ENCODE measurements at places on chromosomes 3 and 15. TPM values are rescaled to one million over a fixed set of nuclear protein-coding genes. Genes with fewer than 3 reads are reported as not detected.

GRCh38 chr15:29883126-29883525 lies 60.9 kb upstream of the TJP1 start:
- no peak overlapping the region for H3K27ac ChIP-seq
- no peaks in the 10 kb centered on the region for H3K4me1 ChIP-seq
- no peaks in the 10 kb centered on the region for H3K27me3 ChIP-seq
- H3K36me3 ChIP-seq: no peaks in the 10 kb centered on the region
- DNase-seq: no peak

The SLC22A14 gene
- total RNA-seq: 0.64 TPM

The FANCD2OS gene
- total RNA-seq: not detected

- no peaks in the 10 kb centered on the region for H3K36me3 ChIP-seq
- peaks cover 25% of the 10 kb centered on the region for H3K4me1 ChIP-seq
- DNase-seq: peak; percentile 13
- no peaks in the 10 kb centered on the region for H3K27me3 ChIP-seq
- H3K4me3 ChIP-seq: peak overlapping the region; percentile 86
Observed at GRCh38 chr3:146159037-146159436, 1.9 kb downstream of the PLOD2 start.

DNA sequence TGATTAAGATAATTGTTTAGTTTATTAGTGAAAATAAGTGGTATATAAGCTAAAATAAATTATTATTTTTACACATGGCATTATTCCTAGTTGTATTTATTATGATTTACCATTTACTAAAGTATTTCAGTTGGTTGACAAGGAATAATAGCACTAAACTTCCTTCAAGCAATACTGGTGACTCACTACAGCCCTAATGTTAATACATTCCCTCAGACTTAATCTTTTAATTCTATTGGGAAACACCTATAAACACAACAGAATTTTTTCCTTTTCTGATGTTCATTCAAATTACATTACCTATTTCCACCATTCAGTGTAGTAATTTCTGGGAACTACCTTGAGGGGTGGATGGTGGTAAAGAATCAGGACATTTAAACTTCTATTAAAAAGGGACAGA lies 264.0 kb downstream of the TIGIT start:
- no peaks in the 10 kb centered on the region for H3K36me3 ChIP-seq
- peaks cover 16% of the 10 kb centered on the region for H3K4me1 ChIP-seq
- H3K27me3 ChIP-seq: no peaks in the 10 kb centered on the region
- DNase-seq: peak; percentile 5
- H3K27ac ChIP-seq: peak overlapping the region; percentile 21

DNA sequence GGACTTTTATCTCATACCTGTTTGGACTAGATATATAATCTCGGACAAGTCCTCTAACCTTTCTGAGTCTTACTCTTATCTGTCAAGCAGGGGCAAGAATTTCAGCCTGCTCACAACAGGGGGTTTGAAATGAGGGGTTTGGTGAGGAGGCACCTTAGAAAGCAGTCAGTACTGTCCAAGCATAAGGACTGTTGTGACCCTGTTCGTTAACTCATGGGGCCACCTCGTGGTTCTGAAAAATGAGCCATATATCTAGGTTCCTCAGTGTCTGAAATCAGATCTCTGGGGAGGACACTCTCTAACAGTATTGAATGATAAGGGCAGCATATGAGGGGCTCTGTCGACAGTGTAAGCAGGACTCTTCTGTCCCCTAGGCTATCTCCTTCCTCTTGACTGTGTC lies 7.2 kb upstream of the TIMP4 start:
- H3K27me3 ChIP-seq: no peaks in the 10 kb centered on the region
- H3K4me3 ChIP-seq: no peak overlapping the region
- no peaks in the 10 kb centered on the region for H3K4me1 ChIP-seq

DNA sequence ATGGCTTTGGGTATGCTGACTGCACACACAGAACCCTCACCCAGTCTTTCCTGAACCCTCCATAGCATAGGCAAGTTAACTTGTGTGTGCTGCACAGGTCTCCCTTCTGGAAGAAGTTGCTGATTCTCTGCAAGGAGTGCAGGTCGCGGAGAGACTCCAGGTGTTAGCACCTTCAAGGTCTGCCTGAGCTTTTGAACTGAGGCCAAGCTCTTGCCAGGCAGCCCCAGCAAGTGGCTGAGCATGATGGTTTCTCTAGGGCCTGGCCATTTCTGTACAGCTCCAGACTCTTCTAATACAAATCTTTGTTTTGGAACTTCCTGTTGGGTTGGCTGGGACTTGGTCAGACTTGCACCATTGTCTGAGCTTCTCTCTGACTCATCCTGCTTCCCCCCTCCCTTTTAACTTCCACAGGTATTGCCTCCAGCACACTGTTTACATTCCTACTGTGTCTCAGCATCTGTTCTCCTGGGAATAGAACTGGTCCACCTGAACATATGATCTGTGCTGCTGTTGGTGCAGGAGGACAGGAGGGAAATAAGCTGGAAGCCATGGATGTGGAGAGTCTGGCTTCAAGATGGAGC lies 53.3 kb downstream of the KY start:
- no peak overlapping the region for H3K4me3 ChIP-seq
- peak; percentile 82 for DNase-seq
- peaks cover 10% of the 10 kb centered on the region for H3K4me1 ChIP-seq

DNA sequence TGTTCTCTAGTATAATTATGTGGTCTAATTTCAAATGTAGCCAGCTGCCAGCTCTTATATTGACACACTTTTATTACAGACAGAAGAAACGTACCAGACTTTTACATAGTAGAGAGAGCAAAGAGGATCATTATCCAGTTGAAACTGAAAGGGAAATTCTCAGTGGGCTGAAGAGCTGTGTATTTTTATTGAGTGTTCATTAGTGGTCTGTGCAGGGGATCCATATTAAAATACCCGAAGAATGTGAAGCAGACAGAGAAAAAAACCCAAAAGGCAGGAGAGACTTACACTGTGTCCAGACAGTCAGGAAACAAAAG lies 41.3 kb downstream of the MYRIP start:
- no peaks in the 10 kb centered on the region for H3K36me3 ChIP-seq
- no peak overlapping the region for H3K27ac ChIP-seq
- H3K4me3 ChIP-seq: no peak overlapping the region
- no peaks in the 10 kb centered on the region for H3K27me3 ChIP-seq
